NCI-H1694 treated with DMSO at 0.1 percent for 48 hours (cell line): ENCODE measurements at places on chromosomes 3 and 15.
A peak's percentile ranks its signal among the peaks of the same experiment; 100 is the strongest.

- DNase-seq, result no peak
These were observed 28.2 kb downstream of the MYL3 start for GRCh38 chr3:46835054-46835453.

DNA sequence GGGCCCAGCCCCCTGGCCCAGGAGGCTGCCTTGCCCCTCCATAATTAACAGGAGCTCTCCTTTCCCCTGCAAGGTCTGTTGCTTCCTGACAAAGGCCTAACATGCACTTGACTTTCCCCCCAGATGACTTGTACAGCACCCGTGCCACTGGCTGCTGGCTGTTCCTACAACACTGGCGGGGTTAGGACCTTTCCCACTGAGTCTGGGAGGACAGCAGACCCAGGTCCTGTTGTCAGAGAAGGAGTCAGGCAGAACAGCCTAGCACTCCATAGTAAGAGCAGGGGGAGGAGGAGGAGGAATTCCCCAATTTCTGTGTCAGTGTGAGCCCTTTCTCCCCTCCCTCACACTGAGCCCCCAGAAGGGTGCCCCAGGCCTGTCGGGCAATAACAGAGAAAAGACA is 99.2 kb downstream of the CORO2B start:
- no peak for DNase-seq

GRCh38 chr15:88711806-88712205 is 73.0 kb downstream of the ISG20 start:
- DNase-seq, result no peak

- peak; percentile 27 for DNase-seq
These were observed 83.4 kb downstream of the EEFSEC start for GRCh38 chr3:128236657-128237056.

- DNase-seq, result no peak
These were observed 104.7 kb downstream of the SEMA6D start for GRCh38 chr15:47822048-47822447.

DNA sequence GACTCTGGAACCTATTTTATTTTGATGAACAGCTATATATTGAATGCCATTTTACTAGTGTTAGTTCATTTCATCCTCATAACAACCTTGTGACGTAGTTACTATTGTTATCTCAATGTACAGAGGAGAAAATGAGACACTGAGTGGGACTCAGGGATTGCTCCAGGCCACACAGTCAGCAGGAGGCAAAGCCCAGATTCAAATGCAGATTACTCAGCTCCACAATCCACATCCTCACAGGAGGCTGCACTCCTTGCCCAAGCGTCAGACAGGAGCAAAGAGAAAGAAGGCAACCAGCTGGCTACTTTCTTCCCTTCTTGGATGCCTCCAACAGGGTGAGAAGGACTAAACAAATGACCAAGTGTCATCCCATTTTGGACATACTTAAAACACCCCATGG is 92.0 kb upstream of the CCDC54 start:
- no peak for DNase-seq

DNA sequence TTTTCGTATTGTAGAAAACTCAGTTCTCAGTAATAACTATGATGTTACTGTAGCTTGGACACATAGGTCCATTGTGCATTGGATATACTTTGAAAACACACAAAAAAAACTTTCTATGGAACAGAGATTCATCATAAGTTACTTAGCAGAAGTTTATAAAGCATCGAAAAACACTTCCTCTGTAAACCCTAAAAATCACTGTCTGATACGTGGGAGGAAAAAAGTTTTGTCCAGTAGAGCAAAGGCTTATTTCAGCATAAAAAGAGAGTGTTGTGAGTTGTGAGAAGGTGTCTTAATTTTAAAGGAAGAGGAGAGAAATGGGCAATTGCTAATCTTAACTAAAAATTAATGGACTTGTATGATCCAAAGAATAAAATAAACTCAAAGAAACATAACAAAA is 64.8 kb downstream of the OSTN start:
- no peak for DNase-seq

DNA sequence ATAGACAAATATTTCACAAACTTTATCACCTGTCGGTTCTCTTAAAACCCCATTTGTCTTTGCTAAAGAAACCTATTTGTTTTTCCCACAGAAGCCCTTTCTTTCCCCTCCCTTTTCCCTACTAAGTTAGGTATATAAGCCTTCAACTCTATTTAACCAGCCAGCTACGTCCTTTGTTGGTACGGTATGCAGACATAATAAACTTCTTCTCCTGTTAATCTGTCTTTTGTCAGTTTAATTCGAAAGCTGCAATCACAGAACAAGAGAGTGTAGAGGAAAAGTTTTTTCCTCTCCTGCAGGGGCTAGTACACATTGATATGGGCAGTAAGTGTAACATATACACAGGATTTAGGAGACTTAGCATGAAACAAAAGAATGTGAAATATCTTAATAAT is 21.9 kb upstream of the C15orf39 start:
- no peak for DNase-seq

- DNase-seq, result peak; percentile 20
These were observed 186.6 kb upstream of the FEZF2 start for GRCh38 chr3:62559831-62560445.

- DNase-seq, result no peak
These were observed 206.0 kb downstream of the DIPK2A start for GRCh38 chr3:144177649-144178048.

GRCh38 chr15:71329497-71330260 is 214.4 kb downstream of the THSD4 start:
- DNase-seq, result no peak

- no peak for DNase-seq
These were observed 228.9 kb downstream of the XXYLT1 start for GRCh38 chr3:195041871-195042742.

- no peak for DNase-seq
These were observed 9.5 kb downstream of the SAXO2 start for GRCh38 chr15:82272154-82272553.

DNA sequence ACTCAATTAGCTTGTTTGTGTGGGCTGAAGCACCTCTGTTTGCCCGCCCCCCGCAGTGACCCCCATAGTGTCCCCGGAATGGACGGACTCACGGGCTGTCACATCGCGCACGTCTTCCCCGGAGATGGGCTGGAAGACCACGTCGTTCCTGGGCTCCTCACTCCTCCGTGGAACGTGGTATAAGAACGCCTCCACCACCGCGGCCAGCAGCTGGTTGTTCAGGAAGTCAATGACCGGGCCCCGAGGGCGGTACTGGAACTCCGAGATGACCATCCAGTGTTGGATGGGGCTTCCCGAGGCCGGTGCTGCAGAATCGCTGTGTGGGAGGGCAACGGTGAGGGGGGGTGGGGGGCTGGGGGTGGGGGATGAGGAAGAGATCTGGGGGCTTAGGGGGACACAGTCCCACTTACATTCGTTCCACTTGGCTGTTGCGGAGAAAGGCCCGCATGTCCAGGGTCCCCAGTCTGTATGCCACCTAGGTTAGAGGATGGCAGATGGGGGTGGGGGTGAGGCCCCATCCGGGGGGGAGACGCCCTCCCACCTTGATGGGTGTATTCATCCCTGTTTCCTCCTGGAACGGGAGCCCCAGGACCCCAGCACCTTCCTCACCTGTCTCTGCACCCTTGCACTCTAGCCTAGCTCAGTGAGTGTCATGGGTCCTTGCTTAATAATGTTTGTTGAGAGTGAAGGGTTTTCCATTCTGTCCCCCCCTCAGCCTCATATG is 30.2 kb downstream of the MUC20 start:
- DNase-seq, result no peak

DNA sequence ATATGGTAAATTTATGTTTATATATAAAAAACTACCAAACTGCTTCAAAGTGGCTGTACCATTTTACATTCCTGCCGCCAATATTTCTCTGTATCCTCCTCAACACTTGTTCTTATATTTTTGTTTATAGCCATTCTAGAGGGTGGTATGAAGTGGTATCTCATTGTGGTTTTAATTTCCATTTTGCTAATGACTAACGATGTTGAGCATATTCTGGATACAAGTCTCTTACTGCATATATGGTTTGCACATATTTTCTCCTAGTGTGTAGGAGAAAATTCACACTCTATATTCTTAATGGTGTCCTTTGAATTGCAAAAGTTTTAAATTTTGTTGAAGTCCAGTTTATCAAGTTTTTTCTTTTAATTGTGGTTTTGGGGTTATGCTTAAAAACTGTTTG is 15.1 kb downstream of the NMD3 start:
- no peak for DNase-seq

DNA sequence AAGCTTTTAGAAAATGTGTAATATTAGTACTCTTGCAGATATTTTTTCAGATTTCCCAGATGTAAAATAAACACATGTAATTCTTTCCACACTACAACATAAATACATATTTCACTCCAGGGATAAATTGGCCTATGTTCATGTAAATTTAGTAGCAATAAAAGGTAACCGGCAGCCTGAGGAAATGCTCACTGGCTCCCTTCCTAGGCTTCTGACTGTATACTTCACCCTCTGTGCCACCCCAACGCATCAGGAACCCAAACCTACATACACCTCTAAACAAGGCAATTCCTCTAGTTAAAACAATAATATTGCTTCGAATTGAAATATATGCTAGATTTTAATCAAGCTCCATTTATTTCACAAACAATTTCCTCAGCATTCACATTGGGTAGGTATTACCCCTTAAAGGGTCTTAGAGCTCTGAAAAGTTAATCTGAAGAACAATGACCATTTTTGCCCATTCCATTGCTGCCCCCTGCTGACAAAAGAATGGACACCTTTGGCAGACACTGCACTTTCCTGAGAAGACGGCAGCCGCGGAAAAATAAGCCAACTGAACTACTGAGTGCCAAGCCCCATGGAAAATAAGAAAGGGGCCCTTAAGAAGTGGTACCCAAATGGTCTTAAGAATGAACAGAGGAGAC is 212.5 kb downstream of the OSBPL10 start:
- DNase-seq, result peak; percentile 19

DNA sequence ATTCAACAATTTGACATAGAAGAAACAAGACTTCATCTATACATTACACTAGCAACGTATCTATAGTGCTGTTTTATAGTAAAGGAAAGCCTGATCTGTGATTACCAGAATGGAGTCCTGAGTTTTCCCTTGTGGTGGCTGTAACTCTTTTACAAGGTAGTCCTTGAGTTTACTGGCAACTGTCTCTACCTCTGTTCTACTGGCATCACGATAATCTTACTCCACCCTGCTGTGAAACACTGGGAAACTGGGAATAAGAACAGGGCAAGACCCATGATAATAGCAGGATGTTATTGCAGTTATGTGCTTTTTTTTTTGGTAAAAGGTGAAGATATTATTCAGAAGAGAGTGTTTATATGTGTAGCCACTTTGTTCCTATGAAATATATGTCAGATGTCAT is 12.4 kb upstream of the HHLA2 start:
- DNase-seq, result no peak

- DNase-seq, result no peak
These were observed 65.4 kb downstream of the ABI3BP start for GRCh38 chr3:100927775-100928174.

DNA sequence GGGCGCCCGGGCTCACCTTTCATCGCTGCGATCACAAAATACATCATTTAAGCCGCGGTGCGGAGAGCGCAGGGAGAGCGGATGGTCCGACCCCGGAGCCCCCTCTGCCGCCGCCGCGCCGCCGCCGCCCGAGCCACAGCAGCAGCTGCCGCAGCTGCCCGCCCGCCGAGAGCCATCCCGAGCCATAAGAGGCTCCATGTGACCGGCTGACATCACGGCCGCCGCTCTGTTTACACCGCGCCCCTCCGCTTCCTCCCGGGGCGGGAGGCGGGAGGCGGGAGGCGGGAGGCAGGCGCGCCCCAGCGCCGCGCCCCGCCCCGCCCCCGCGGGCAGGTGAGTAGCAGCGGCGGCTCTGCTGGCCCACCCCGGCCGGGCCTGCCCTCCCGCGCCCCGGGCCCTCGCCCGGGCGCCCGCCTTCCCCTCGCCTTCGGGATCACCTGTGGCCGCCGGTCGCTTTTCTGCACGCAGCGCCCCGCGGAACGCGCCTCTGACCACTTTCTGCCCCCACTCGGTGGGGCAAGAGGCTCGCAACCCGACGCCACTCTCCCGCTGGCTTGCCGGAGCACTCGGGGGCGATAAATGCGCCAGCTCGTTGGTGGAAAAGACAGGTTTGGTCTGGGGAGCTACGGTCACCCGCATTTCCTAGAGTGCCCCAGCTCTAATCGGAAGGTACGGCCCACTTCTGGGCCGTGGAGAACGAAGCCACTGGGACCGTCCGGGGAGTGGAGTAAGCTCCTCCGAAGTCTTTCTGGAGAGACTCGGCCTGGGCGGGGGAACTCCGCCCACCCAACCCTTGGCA is 113.6 kb upstream of the ICE2 start:
- peak; percentile 42 for DNase-seq

DNA sequence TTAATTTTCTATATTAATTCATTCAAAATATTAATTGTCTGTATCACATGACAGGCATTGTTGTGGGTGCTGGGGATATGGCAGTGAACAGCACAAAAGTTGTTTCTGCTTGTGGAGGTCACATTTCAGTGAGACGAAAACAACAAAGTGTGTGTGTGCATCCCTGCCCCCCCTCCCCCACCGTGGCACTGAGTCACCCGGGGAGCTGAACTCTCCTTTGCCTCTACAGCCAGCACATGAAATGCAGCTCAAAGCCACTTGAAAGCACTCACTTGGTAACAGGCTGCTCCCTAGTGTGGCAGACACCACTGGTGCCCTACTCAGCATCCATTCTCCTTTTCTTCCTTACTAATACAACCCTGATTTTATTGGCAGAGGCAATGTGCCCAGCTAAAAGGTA is 16.9 kb upstream of the SCAMP5 start:
- peak; percentile 6 for DNase-seq

DNA sequence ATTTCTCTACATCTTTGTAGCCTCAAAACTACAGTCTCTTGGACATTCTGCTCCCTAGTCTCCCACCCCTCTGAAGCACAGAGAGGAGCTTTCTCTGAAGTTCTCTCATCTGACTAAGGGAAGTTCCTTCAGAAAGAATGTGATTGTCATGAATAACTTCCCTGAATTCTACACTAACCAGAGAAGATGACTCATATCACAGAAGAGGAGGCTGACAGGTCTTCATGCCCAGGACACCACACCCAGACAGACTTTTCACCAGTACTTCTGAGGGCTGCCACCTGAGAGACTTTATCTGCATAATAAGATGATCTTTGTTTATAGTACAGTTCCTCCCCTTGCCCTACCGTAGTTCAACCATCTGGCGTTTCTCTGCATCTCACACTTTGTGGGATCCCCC is 52.8 kb downstream of the CDIN1 start:
- no peak for DNase-seq

DNA sequence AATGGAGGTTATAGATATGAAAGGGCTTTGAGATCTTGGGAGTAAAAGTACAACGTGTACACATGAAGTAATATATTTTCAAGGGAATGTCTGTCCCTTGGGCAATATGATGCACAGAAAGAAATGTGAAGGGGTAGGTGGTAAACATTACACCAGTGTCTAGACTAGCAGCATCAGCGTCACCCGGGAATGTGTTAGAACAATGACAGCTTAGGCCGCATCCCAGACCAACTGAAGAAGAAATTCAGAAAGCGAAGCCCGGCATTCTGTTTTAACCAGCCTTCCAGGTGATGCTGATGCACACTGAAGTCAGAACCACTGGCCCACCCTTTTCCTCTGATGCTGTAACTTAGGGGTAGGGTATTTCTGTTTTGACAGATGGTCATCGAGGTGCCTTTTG is 6.3 kb downstream of the INAFM2 start:
- DNase-seq, result no peak

GRCh38 chr15:28919201-28919635 is 33.4 kb downstream of the APBA2 start:
- no peak for DNase-seq
